ENCODE measurements at places on chromosomes 4 and X.

GRCh38 chr4:139898293-139898692, 232.7 kb downstream of the MGST2 start:
- DNase-seq: peak; percentile 33

DNA sequence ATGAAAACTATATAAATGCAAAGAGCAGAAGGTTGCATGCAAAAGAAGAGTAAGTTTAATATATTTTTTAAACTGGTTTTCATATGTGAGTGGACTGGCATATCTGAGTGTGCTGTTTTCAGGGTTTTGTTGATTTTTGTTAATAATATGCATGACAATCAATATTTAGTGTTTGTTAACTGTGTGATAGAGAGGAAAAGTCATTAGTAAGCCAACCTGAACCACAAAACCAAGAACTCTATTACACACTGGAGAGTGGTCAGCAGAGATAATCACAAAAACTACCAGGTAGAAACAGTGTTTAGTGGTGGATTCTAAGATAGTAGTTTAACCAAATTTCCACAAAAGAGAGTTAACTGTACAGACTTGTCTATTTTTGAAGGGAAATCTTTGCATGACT, 396.9 kb downstream of the GASK1B start:
- DNase-seq: no peak

GRCh38 chrX:132737743-132738142, 220.7 kb downstream of the HS6ST2 start:
- no peak for DNase-seq

DNA sequence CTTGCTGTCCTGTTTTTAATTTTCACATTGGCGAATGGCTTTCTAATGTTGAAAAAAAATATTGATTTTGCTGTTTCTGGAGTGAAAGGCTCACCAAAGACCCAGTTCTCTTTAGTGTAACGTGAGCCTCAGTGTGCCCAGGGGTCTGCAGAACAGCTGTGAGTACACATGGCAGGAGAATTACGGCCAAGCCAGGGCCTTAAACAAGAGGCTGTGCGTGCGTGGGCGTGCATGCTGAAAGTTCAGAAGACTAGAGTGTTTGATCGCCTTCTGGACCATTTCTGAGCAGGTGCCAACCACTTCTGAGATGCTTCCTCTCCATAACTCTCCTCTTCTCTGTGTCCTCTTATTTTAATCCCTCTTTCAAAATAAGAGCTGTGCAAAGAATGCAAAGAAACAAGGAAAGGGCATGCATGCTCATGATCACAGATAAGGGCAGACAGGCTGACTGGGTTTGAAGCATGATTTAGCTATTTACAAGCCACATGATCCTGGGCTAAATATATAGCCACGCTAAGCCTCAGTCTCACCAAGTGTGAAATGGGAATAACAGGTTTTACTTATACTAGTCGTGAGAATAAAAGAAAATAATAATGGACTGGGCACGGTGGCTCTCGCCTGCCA, 9.9 kb downstream of the PHEX start:
- DNase-seq: no peak

GRCh38 chr4:130172156-130172555, 1076.2 kb downstream of the C4orf33 start:
- no peak for DNase-seq

DNA sequence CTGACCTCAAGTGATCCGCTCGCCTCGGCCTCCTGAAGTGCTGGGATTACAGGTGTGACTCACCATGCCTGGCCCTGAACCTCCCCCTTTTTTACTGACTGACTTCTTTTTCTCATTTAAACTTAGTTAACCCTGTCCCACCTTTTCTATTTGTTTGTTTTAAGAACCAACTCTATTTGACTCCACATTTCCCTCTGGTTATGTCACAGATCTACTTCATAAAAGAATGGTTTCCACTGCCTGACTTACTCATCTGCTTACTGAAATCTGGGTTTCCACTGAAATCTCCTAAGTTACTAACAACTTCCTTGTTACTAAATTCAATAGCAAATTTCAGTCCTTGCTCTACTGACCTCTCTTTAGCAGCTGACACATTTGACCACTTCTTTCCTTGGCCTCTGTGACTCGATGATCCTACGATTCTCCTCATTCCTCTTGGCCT, 28.0 kb upstream of the NSUN7 start:
- DNase-seq: peak; percentile 17

GRCh38 chr4:186342582-186342981, 76.6 kb downstream of the F11 start:
- DNase-seq: no peak

- no peak for DNase-seq
These were observed 91.3 kb downstream of the MOSPD2 start for GRCh38 chrX:14964500-14964899.

DNA sequence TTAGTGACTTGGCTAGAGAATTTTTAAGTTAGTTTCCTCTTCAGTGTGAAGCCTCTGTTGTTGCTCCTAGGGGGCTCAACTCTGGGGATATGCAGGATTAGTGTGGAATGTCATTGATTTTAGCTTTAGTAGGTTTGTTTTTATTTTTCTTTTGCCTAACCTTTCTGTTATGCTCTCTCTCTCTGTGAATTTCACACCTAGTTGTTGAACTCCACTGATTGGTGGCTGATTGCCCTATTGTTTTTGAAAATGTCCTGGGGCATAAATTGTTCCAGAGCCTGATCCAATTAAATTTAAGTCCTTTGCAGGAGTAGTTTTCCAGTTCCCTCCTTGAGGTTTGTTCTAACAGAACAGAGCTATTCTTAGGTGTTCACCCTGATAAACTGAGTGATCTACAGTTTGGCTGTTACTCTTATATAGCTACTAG, 393.3 kb upstream of the CTSO start:
- DNase-seq: no peak

DNA sequence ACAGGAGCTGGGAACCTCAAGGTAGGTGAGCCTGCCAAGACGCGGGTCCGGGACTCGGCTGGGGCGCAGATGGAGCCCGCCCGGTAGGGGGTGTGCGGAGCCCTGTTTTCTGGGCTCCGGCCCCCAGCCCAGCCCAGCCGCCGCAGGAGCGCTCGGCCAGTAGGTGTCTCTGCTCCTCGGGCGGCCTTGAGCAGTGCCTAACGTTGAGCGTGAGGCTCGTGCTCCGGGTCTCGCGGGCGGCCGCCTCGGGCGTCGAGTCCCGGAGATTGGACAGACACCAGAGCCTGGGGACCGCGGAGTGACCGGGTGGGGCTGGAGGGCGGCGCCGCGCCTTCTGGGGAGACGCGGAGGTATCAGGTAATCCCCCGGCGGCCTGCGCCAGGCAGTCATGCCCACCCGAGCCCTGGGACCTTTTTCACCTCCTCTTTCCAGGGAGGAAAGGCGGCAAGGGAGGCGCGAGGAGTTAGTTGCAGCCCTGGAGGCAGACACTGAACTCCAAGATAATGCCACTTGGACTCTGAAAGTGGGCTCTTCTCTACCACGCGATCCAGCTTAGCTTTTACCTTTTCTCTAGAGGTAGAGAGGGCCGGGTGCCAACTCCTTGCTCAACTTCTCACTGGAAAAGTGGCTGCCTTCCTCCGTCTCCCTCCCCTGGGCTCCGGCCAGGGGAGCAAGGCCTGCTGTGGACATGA, 14.5 kb upstream of the FGG start:
- DNase-seq: peak; percentile 74

GRCh38 chrX:134146493-134146892, 90.5 kb upstream of the CCDC160 start:
- no peak for DNase-seq

DNA sequence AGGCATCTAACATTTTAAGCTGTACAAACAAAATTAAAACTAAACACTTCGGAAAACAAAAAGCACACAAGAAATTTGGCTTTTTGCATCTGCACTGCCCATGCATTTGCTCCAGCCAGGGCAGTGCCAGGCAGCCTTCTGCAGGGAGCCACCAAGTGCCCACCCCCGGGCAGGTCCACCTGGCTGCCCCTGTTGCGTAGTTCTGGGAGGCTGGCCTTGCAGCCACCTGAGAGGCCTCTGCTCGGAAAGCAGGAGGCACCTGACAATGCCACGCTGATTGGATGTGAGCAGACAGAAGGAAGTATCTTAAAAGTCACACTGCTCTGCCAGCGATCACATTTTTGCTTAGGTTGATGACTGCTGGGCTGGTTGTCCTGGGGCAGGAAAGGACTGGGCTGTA, 3.5 kb downstream of the TMEM271 start:
- DNase-seq: no peak

DNA sequence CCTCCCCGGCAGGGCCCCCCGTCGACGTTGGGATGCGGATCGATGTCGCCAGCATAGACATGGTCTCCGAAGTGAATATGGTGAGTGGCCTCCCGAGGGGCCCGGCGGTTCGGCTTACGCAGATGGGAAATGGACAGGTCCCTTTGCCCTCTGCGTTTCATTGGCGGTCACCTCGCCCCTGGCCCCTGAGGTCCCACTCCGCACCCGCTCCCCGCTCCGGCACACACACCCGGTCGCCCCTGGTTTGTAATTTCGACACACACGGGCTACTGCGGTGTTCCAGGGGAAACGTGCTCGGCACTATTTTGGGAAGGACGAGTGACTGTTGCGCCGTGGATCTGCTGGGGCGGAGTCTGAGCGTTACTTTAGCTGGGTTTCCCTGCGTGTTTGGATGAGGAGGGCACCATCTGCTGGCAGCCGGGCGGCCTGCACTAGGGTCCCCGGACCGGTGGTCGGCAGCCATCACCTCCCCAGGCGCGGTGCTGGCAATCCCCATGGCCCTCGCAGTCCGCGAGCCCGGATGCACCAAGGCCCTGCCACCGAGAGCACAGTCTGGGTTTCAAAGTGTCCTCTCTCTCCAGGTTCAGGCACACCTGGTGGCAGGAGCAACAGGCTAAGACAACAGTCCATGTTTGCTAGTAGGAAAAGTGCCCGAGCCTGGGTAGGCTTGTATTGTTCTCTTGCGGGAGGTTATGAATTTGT, 1.2 kb downstream of the GABRB1 start:
- DNase-seq: peak; percentile 60

- no peak for DNase-seq
These were observed 38.0 kb upstream of the FAM9C start for GRCh38 chrX:13082206-13083065.

DNA sequence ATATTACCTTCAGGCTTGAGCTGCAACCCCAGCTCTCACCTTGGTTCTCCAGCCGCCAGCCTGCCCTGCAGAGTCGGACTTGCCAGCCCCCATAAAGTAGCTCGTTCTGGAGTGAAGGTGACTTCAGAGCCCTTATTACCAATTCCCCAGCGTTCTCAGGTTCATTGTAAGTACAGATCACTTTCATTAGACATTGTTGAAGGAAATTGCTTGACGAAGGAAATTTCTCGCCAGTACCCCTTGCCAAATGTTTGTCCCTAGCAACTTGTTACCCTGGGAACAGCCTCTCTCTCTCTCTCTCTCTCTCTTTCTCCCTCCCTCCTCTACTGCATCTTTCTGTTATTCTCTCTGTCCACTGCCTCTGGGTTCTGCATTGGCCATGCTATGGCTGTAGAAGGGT, 153.0 kb downstream of the NWD2 start:
- no peak for DNase-seq

GRCh38 chr4:25949173-25949748, 35.2 kb downstream of the SMIM20 start:
- DNase-seq: no peak

DNA sequence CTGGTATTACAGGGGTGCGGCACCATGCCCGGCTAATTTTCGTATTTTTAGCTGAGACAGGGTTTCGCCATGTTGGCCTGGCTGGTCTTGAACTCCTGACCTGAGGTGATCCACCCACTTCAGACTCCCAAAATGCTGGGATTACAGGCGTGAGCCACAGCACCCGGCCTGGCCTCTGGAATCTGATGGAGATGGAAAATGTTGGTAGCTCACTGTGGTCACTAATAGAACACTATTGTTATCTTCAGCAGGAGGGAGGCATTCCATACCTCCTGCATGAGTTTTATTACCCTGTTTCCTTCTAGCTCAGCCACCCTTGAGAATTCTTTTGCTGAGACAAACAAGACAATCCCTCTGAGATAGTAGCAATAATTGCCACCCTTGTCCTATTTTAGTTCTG, 105.0 kb downstream of the SHROOM3 start:
- DNase-seq: no peak

DNA sequence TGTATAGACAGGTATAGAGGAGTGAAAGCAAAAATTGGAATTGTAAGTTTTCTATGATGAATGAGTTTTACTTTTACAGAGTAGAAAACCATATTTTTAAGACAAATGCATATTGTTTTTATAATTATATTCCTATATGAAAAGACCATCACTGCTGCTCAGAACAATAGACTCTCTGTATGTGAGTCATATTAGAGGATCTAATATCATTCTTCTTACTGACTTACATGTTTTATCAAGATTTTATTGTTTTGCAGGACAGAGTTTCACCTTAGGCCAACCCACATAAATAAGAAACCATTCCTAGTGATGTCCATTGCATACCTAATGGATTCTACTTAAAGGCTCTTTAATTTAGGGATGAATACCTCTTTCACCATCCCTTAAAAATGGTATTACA, 88.6 kb downstream of the NR3C2 start:
- DNase-seq: no peak

- peak; percentile 22 for DNase-seq
These were observed 37.9 kb upstream of the PAPSS1 start for GRCh38 chr4:107757864-107758476.

GRCh38 chr4:11397819-11398610, 30.7 kb downstream of the HS3ST1 start:
- DNase-seq: peak; percentile 60

DNA sequence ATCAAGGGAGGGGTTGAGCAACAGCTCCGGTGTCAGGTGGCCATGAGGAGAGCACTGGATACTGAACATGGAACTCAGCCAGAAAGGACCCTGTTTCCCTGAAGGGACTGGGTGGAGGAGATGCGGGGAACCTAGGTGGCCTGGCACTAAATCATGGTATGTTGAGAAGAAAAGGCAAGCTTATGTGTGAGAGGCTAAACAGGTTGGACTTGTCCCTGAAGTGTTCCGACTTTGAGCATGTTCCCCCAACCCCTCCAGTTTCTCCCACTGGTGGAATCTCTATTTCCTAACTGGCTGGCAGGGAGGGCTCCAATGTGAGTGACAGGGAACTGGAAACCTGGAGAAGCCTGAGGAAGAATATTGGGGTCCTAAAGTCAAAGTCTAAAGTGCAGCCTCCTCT, 69.5 kb downstream of the PLAC1 start:
- no peak for DNase-seq

DNA sequence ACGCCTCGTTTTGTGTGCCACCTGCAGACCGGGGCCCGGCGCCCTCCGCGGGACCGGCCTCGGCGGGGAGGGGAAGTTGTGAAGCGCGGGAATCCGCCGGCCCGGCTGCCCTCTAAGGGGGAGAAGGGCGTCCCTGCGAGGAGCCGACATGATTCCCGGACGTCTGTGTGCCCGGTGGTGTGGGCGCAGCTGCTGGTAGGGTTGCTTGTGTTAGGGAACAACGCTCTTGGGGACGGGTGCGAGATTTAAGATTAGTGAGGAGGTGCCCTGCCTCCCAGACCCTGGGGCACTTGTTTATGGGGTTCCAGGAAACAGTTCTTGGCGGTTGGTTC, 627 bp downstream of the CDKN2AIP start:
- no peak for DNase-seq
